ENCODE measurements at places on chromosomes 7 and 10. TPM values are rescaled to one million over a fixed set of nuclear protein-coding genes. Genes with fewer than 3 reads are reported as not detected.

GRCh38 chr7:96211954-96212353 is 109.9 kb downstream of the SLC25A13 start:
- no peak for DNase-seq

GRCh38 chr10:29725133-29725720 is 90.5 kb upstream of the SVIL start:
- DNase-seq, result no peak

DNA sequence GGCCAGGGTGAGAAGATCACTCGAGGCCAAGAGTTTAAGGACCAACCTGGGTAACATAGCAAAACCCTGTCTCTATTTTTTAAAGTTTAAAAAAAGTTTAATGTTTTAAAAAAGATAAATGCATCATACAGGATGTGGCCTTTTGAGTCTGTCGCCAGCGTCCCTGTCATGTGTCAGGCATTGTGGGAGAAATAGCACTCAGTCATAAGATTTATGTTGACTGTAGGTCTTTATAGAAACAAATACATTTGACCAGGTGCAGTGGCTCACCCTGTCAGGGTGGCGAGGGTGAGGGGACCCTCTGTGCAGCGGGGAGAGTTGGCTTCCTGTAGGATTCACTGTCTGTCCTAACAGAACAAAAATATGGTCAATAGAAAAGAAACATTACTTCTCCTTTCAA is 63.5 kb upstream of the SH2B2 start:
- no peak for DNase-seq

DNA sequence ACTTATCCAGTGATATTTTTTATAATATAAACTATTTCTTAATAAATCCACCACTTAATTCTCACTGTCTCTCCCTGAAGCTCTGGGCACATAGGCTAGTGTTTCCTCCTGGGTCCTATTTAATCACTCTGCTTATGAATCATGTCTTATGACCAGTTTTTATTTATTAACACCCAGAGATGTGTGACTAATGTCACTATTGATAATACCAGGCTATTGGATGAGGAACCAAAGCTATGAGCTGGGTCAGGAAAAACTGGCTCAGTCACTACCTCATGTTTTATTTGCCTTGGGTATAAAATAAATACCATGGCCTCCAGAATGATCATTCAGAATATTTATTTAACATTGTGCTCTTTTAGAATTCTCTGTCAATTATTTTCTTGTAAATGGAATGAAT is 5.2 kb downstream of the SEMA3E start:
- no peak for DNase-seq

GRCh38 chr10:71265201-71265575 is 52.8 kb downstream of the UNC5B start:
- DNase-seq, result no peak

- no peak for DNase-seq
Measured at GRCh38 chr10:60175441-60175971, 214.2 kb downstream of the ANK3 start.

- no peak for DNase-seq
Measured at GRCh38 chr10:53115660-53116059, 343.1 kb upstream of the MBL2 start.

DNA sequence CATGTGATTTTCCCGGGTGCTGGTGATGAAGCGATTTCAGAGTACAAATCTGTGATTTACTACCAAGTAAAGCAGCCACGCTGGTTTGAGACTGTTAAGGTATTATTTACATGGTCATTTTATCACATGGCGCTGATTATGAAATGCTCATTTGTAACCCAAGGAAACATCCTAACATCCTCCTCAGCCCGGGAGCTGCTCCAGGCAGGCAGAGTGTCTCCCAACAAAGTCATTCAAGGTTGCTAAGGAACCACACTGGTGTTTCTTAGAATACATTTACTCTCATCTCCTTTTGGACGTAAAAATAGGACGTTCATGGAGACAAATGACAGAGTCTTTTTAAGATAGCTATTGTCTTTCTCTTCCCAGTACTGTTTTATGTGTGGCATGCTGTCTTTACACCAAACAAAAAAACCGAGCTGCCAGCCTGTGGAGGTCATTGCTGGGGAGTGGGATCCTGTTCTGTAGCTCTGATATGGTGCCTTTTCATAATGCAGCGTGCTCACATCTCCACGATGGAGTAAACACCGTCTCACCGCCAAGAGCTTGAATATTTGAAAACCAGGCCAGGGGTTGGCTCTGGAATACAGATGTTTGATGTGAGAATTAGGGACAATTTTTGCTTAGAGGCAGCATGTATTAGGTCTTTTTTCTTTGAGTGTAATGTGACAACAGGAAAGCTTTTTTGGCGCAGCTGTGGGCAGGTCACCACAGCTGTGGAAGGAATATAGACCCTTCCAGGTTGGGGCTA is 119.6 kb downstream of the DOCK1 start:
- no peak for DNase-seq

The GALNT17 gene
- 1.4 TPM for total RNA-seq

The SERPINE1 gene
- 328 TPM for total RNA-seq

The CLRN3 gene
- total RNA-seq, result not detected

The TNS3 gene
- total RNA-seq, result 93.8 TPM

The EMX2 gene
- 3.0 TPM for total RNA-seq

The EPO gene
- total RNA-seq, result not detected

The ZKSCAN1 gene
- 90.4 TPM for total RNA-seq

The CYP26C1 gene
- total RNA-seq, result not detected

The MEST gene
- 367 TPM for total RNA-seq

The INHBA gene
- 198 TPM for total RNA-seq

Data from osteocyte (in vitro differentiated cells).